ENCODE measurements at places on chromosomes 13 and 19.

GRCh38 chr13:33172911-33173310 lies 112.6 kb downstream of the STARD13 start:
- DNase-seq: no peak

DNA sequence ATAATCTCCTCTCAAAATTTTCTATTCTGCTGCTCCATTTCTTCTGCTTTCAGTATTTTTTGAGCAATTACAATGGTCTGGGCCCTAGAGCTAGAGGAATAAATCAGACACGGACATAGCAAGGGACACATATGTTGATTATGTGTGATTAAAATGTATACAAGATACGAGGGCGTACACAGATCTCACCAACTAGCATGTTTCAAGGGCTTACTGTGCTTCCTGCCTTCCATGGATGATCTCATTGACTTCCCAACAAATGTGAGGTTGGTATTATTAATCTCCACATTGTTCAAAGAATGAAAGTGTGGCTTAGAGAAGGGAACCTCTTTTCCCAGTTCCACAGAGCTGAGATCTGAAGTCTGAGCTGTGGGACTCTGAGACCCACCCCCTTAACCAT lies 9.1 kb downstream of the PLD3 start:
- no peak for DNase-seq

GRCh38 chr19:7294558-7295212 lies 471 bp upstream of the INSR start:
- peak; percentile 60 for DNase-seq

GRCh38 chr13:21330126-21330861 lies 128.8 kb downstream of the ZDHHC20 start:
- no peak for DNase-seq

GRCh38 chr13:77502104-77502720 lies 33.3 kb upstream of the SCEL start:
- DNase-seq: peak; percentile 32

DNA sequence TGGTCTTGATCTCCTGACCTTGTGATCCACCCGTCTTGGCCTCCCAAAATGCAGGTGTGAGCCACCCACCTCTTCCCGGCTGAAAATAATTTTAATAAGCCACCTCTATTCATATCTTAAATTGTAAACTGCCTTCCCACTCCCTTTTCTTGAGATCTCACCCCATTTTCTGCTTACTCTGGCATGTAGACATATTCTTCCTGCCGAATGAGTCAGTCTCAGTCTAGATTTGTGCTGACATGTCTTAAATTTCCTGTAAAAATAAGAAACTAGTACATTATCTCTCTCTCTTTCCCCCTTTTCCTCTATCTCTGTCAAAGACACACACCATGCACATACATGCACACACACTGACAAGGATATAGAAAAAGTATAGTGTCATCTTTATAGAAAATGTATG lies 60.9 kb downstream of the THSD1 start:
- DNase-seq: no peak

DNA sequence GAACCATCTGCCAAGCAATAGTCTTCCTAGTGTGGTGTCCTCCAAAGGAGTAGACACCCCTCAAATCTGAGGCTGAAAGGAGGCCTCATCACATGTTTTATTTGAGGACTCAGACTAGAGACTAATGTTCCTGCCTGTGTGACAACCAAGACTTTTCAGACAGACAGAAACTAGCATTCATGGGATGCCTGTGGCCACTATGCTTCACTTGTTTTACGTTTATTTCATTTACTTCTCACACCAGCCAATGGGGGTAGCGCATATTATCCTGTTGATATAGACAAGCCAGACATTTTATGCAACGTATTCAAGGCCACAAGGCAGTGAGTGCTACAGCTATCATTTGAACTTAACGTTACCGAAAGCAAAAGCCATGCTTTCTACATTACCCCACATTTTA lies 391.7 kb upstream of the HTR2A start:
- no peak for DNase-seq

DNA sequence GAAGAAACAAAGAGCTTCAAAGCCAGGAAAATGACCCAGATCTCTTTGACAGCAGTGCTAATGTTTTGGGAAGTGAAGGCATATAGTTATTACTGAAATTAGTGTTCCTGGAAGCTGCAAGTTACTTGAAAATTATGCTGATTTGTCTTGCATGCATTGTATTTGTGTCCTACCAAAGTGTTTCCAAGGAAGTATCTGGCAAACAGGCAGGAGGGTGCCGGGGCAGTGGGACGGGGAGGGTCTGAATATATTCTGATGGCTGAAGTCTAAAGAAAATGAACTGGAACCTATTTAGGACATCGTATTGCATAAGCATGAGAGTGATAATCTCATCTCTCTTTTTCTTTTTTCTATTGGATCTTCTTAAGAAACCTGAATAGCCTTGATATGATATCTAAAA lies 9.0 kb downstream of the RNASEH2B start:
- DNase-seq: no peak

DNA sequence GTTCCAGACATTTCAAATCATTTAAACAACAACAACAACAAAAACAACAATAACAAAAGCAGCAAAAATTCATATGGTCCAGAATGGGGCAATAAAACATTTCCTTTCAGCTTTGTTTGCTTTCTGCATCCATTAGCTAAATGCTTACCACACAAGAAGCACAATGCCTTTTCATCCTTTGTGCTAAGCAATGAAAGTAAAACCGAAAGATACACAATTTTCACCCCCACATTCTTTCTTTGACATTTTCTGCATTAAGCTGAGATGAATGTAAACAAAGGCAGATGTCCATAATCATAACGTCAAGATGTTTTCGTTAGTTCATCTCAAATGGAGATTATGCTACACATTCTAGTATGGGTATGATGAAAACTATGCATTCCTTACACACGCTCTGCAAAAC lies 568.5 kb downstream of the SLITRK6 start:
- no peak for DNase-seq

GRCh38 chr19:35419046-35419445 lies 29.0 kb upstream of the FFAR2 start:
- DNase-seq: no peak

GRCh38 chr13:21008026-21008425 lies 53.4 kb downstream of the LATS2 start:
- no peak for DNase-seq

GRCh38 chr13:29883941-29884518 lies 33.6 kb upstream of the UBL3 start:
- no peak for DNase-seq

DNA sequence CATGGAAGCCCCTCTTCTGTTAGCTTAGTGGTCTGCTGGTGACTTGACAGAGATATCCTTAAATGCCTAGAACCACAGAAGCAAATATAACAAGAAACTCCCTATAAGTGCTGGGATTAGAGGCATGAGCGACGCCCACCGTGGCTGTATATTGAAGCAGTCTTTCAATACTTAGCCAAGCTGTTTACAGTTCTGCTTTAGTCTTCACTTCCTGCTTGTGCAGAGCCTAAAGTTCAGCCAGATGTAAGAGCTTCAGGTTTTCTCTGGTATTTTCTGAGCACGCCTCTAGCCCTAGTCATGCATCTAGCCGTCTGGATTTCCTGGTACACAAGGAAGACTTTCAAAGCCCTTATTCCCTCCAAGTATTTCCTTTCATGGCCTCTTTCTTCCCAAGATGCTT lies 28.5 kb downstream of the TRPM4 start:
- no peak for DNase-seq

All from stimulated activated naive B cell treated with anti-CD40 and anti-IgM and Interleukin-4, amounts not matched to agents 10 μg/mL and 1 μg/mL and 100 μg/mL, for 72 hours (primary cell).